ENCODE measurements at places on chromosomes 7 and 10. TPM values are rescaled to one million over a fixed set of nuclear protein-coding genes. Genes with fewer than 3 reads are reported as not detected.

OR2A42 gene
- not detected for total RNA-seq

TEX47 gene
- total RNA-seq, result not detected

GIMAP4 gene
- total RNA-seq, result 62.7 TPM

SPDYE2B gene
- not detected for total RNA-seq

ANKRD2 gene
- total RNA-seq, result 0.67 TPM

WEE2 gene
- total RNA-seq, result not detected

PDE1C gene
- total RNA-seq, result 7.2 TPM

LFNG gene
- 4.5 TPM for total RNA-seq

SMKR1 gene
- 1.2 TPM for total RNA-seq

OR6V1 gene
- not detected for total RNA-seq
